ENCODE measurements at places on chromosomes 6 and 20.

- DNase-seq, result no peak
These were observed 10.5 kb downstream of the MANBAL start for GRCh38 chr20:37299718-37300528.

DNA sequence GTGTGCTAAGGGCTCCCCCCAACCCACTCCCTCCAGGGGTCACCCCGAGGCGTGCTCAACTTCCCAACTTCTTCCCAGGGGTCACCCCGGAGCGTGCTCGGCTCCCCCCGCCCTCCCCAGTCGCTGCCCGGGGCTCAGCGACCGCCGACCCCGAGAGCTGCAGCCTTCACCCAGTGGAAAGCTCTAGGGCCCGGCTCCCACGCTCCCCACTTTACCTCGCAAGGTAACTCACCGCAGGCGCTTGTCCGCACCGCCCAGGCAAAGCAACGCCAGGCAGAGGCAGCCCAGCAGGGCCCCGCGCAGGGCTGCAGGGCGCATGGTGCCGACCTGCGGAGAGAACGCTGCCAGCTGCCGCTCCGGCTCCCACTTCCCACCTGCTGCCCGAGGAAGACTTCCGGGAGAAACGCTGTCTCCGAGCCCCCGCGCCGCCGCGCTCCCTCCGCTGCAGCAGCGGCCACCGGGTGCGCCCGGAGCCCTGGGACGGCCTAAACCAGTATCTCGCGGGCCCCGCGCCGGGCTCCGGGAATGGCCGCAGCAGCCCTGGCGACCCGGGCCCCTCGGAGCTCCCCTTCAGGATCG, 396 bp downstream of the RNASET2 start:
- no peak for DNase-seq

- DNase-seq, result no peak
These were observed 617.0 kb upstream of the AGPAT4 start for GRCh38 chr6:161890832-161891297.

GRCh38 chr6:149037051-149037671, 280.4 kb upstream of the TAB2 start:
- DNase-seq, result no peak

DNA sequence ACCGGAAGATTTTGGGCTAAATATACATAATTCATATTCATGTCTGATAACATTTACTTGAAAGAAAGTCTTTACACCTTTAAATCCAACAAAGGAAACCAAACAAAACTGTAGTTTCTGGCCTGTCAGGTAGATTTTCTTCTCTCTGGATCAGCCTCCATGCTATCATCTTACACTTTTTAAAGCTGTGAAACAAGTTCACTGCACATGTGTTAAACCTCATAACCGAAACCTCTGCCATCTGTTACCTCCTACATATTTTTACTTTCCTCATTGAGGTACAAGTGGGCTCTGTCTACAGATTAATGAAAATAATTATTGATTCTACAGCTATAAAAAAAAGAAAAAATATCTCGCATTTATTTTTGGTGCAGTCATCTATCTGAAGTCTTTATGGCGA, 149.9 kb downstream of the RALGAPA2 start:
- DNase-seq, result no peak

DNA sequence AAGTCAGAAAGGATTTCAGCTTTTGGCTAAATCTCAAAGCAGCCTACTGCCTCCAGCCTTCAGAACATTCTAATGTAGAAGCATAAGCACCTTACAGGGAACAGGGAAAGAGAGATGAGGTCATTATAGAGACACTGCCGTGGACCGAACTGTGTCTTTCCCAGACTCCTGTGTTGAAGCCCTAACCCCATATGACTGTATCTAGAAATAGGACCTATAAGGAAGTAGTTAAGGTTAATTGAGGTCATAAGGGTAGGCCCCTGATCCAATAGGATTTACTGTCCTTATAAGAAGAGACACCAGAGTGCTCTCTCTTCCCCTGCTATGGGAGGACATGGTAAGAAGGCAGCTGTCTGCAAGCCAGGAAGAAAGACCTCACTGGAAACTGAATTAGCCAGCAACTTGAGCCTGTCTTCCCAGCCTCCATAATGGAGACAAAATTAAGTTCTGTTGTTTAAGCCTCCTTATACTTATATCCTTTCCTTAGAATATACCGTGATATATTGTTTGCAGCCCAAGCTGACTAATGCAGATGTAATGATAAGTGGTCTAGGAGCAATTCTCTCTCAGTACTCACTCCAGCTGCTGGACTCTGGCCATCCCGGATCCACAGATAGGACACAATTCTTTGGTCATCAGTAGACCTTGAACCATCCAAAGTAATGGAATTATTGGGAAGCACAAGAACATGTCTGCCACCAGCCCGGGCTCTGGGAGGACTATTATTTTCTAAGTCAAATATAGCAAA, 71.4 kb downstream of the ALDH5A1 start:
- DNase-seq, result no peak

DNA sequence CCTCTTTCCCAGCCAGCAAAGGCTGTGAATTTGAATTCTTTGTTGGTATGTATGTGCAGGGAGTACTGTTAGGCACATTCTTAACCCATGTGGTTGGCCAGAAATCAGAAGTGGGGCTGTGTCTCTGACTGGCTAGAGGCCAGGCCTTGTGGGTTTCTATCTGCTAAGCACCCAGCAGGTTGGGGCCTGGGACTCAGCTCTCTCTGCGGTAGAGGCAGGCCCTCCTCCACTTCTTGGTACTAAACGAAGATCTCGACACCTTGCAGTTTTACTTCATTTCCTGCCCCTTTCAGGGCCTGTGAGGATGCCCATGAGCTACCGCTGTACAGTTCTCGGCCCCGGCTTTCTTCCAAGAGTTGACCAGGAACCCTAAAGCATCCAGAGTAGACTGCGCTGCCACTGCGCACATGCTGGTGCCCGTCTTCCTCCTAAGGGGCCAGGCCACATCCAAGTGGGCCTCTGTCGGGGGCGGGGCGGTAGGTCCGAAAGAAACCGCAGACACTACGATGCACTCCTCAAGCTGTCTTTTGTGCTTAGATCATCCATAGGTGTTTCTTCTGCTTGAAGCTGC, 51.1 kb downstream of the TCP11 start:
- DNase-seq, result no peak

GRCh38 chr6:105810105-105810921, 275.8 kb upstream of the PRDM1 start:
- DNase-seq, result peak; percentile 65

DNA sequence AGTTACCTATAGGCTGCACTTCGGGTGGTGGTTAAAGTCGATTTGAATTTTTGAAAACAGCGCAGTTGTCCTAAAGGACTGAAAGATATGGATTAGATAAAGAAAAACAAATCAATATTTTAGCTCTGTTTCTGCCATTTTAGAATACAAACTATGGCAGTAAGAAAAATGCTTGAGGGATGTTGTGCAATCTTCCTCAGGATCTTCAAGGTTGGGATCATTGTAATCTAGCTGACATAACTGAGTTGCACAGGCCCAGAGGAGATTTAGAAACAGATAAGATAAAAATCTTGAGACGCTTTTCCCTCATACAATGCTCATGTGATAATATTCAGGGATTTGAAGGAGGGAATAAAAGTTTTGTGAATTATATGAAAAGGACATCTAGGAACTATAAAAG, 926 bp downstream of the PEX3 start:
- no peak for DNase-seq

GRCh38 chr20:10427060-10427692, 6.8 kb downstream of the MKKS start:
- no peak for DNase-seq

DNA sequence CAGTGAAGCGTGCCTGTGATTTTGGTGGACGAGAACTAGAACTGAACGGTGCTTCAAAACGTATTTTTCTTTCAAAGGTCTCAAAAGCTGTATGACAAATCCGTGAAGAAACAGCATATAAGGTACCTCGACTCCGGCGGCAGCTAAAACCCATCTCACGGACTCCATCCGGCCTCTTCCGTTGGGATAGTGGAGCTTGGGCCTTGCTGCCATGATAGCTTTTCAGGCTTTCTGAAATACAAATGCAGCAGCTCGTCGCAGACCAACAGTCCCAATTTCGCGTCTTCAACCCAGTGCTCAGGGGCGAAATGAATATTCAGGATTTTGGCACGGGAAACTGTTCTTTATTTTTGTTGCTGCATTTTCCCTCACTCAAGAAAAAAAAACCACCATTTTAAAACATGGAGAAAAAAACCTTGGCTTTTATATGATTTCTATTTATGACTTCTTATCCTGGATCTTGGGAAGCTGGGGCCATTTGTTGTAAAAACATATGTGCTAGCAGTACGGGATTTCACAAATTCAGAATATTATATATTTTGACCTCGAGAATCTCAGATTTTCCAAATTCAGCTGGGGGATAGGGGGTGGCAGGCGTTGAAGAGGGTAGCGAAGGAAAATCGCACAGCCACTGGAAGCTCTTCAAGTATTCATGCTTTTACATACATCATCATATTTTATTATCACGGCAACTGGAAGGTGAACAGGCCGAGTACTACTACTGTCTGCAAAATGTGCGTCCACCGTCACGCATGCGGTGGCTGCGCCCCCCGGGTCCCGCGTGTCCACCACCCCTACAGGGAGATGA, 849 bp downstream of the GSTA4 start:
- DNase-seq, result no peak

GRCh38 chr6:157625111-157625510, 197.9 kb upstream of the SNX9 start:
- DNase-seq, result no peak

- DNase-seq, result no peak
These were observed 5.8 kb downstream of the TM9SF4 start for GRCh38 chr20:32115211-32115767.

- peak; percentile 65 for DNase-seq
These were observed 121.0 kb downstream of the MRPL14 start for GRCh38 chr6:44006123-44006871.

DNA sequence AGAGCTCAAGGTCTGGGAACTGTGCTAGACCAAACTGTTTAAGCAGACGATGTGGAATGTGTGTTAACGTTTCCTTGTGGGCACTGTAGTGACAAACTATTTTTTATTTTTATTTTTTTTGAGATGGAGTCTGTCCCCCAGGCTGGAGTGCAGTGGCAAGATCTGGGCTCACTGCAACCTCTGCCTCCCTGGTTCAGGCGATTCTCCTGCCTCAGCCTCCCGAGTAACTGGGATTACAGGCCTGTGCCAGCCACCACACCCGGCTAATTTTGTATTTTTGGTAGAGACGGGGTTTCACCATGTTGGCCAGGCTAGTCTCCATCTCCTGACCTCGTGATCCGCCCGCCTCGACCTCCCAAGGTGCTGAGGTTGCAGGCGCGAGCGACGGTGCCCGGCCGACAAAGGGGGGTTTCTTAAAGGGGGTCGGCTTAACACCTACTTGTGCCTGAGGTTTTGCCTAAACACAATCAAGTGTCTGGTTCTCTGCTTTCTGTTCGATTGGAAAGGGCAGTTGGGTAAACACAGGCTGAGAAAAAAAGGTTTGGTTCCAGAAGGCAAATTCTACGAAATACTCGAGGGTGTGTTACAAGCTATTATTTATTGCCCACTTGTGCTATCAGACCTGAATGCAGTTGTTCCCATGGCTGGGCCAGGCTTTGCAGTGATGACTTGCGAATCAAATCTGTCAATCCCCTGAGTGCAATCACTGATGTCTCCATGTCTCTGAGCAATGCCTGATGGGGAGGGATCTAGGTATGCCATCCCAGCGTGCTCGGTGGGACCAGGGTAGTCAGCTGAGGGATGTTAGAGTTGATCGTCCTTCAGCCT, 1.3 kb downstream of the NOP56 start:
- DNase-seq, result no peak

DNA sequence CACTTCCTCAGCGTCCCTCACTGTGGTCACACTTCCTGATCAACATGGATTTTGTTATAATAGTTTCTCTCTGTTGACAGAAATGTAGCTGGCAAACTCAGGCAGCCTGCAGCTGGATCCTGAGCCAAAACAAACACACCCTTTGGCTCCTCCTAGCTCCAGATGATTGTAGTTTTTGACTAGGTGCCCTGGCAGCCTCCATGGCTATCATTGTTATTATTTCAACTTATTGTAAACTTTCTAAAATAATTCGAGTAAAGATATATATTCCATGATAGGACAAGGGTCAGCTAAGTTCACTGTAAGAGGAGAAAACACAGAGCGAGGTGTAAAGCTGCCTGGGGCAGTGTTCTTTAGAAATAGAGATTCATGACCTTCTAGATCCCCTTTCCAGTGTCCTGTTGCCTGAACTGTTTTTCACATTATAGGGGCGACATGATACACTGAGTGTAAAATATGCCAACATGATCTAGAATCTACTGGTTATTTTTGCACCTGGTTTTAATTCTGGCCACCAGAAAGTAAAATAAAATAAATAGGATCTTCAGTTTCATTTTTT, 98.2 kb upstream of the HDGFL1 start:
- DNase-seq, result no peak

All from kidney epithelial cell (primary cell).